ENCODE measurements at places on chromosomes 16 and 17.

- DNase-seq = no peak
Measured at GRCh38 chr17:62093188-62094155, 28.4 kb upstream of the MED13 start.

- no peak for DNase-seq
Measured at GRCh38 chr16:12767897-12768296, 35.8 kb downstream of the CPPED1 start.

DNA sequence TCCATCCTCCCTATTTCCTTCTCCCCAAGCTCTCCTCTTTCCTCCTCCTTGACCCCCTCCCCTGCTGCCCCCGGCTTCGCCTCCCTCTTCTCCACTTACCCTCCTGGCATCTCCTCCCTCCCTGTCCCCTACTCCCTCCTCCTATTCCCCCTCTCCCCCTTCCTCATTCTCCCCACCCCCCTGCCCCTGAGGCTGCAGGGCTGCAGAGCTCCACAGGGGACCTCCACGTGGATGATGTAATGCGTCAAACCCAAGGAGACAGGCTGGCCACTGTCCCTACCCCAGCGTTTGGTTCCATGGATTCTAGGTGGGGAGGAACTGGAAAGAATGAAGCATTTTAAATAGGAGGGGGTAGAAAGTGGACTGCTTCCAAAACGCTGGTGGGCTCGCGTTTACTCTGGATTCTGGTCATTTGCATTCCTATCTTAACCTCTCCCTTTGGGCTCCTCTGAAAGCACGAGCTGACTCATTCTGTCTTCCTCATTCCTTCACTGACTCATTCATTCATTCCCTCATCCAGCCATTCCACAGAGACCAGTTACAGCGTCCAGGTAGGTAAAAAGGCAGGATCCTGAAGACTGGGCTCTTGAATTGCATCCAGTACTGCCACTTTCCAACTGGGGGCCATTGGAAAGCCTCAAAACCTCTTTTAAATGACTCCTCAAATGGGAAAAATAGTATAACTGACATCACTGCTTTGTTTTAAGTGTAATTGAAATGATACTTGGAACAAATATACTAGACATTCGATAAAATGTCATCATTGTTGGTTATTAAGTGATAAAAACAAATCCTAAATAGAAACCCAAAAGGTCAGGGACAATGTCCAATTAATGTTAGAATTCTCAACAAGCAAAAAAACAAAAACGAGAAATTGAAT lies 943 bp upstream of the COTL1 start:
- DNase-seq = no peak

- DNase-seq = no peak
Measured at GRCh38 chr17:77611791-77612502, 346.6 kb upstream of the TNRC6C start.

DNA sequence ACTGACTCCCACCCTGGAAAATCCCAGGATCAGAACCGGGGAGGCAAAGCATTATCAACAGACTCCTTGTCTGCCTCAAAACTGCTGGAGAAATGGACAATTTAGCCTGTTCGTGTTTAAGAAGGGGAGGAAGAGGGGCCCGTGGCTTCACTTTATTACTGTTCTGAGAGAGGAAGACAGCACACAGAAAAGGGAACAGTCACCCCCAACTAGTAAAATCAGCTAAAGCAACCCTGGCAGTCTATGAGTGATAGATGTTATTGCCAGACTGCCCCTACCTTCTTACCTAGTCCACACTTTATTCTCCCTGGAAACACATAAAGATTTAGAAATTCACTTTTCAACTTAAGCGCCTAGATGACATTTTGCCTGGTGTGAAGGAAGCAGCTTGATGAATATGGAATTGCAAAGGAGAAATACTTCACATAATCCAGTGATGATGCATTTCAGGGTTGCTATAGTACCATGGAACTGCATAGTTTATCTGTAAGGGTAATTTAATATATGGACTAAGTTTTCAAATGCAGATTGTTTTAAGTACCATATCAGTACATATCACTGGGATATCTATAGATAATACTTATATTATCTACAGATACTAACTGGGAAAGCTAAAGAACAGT lies 36.9 kb upstream of the TRAP1 start:
- DNase-seq = no peak

- no peak for DNase-seq
Measured at GRCh38 chr16:75379911-75380847, 53.1 kb downstream of the CFDP1 start.

- DNase-seq = no peak
Measured at GRCh38 chr17:50129728-50130558, at the start of gene SAMD14. SAMD14 (minus strand) TSS chr17:50130160; CDS start chr17:50124959, 5,201 bp downstream.

GRCh38 chr17:75704963-75705875 lies 16.0 kb upstream of the ITGB4 start:
- no peak for DNase-seq

GRCh38 chr17:30586818-30587595 lies 109.8 kb downstream of the GOSR1 start:
- no peak for DNase-seq

DNA sequence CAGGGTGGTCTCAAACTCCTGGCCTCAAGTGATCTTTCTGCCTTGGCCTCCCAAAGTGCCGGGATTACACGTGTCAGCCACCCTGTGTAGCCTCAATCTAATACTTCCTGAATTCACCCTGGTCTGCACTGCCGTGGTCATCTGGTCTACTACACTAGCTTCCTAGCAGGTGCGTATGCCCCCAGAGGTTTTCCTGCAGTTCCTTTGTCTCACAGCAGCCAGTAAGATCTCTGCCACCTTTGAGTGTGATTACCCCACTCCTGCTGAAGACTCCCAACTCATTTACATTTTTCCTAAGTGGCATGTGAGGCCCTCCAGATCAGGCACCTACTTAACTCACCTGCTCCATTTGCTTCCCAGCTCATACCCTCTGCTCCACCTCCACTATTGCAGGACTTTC lies 5.1 kb upstream of the DDX19A start:
- no peak for DNase-seq

- no peak for DNase-seq
Measured at GRCh38 chr17:7184091-7184488, 4.9 kb upstream of the ASGR1 start.

GRCh38 chr17:67171560-67171959 lies 73.4 kb downstream of the HELZ start:
- no peak for DNase-seq

DNA sequence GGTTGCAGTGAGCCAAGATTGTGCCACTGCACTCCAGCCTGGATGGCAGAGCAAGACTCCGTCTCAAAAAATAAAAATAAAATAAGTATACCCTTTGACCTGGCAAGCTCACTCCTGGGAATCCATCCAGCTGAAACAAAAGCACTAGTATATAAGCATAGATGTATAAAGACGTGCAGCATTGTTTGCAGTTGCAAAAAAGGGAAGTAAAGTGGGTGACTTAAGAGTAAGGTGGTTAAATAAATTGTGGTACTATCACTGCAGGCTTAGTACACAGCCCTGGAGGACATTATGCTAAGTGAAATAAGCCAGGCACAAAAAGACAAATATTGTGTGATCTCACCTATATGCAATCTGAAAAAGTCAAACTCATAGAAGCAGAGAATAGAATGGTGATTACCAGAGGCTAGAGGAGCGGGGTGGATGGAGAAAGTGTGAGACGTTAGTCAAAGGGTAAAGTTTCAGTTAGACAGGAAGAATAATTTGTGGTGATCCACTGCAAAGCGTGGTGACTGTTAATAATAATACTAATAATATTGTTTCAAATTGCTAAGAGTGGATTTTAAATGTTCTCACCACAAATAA lies 113.0 kb downstream of the MYO1D start:
- DNase-seq = no peak

- DNase-seq = no peak
Measured at GRCh38 chr16:66207883-66208265, 158.6 kb upstream of the CDH5 start.

- no peak for DNase-seq
Measured at GRCh38 chr16:15810411-15810810, 46.4 kb downstream of the MYH11 start.

- no peak for DNase-seq
Measured at GRCh38 chr17:55246583-55246982, 18.2 kb upstream of the HLF start.

GRCh38 chr16:81190667-81191066 lies 47.8 kb upstream of the BCO1 start:
- DNase-seq = no peak

DNA sequence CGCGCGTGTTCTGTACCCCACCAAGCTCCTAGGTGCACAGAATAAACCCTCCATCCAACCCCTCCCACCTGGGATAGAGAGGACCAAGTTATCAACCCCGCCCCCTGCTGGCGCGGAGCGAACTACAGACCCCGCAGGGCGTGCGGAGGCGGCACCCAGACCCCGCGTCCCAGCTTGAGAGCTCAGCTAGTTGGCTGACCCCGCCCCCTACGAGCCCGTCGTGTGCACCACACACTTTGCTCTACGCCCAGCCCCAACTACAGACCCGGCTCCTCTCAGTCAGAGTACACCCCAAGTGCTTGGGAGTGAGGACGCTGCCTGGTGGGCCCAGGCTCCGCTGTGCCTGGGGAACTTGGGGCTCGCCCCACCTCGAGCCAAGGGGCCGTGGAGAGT lies 1.5 kb downstream of the GRIN2A start:
- DNase-seq = no peak

GRCh38 chr16:8853611-8854010 lies 15.2 kb downstream of the CARHSP1 start:
- DNase-seq = no peak

GRCh38 chr17:69712801-69713311 lies 298.4 kb downstream of the MAP2K6 start:
- no peak for DNase-seq

DNA sequence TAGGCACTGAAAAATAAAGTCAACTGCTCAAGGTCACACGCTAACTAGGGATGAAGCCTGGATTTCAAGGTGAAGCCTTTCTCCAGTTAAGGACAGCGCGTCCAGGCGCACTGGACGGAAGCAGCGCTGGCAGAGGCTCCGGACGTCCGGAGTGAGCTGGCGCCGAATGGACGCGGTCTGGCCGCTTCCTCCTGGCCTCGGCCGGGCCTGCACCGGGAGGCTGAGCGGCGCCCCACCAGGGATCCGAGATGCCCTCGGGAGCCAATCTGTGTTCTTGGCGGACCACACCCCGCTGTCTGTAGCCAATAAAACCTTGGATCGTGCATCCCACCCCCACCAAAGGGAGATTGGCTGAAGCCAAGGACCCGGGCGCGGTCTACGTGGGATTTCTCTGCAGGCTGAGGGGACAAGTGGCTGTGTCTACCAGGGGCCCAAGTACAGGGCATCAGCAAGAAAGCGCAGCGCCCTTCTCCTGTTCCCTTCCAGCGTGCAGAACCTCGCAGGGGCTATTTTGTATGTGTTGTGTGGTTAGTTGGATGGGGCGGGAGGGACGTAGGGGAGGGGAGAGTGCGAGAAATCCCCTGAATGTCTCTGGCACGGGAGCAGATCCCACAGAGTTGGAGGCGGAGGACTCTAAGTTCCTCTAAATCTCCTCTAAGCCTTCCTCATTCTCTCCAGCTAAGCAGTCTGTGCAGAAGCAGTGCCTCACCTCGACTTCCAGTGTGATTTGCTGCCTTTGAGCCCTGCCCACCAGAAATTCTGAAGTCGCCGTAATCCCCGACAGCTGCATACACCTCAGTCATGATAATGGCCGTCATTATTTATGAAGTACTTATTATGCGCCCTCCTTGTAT lies 2.5 kb upstream of the AKAP10 start:
- no peak for DNase-seq

DNA sequence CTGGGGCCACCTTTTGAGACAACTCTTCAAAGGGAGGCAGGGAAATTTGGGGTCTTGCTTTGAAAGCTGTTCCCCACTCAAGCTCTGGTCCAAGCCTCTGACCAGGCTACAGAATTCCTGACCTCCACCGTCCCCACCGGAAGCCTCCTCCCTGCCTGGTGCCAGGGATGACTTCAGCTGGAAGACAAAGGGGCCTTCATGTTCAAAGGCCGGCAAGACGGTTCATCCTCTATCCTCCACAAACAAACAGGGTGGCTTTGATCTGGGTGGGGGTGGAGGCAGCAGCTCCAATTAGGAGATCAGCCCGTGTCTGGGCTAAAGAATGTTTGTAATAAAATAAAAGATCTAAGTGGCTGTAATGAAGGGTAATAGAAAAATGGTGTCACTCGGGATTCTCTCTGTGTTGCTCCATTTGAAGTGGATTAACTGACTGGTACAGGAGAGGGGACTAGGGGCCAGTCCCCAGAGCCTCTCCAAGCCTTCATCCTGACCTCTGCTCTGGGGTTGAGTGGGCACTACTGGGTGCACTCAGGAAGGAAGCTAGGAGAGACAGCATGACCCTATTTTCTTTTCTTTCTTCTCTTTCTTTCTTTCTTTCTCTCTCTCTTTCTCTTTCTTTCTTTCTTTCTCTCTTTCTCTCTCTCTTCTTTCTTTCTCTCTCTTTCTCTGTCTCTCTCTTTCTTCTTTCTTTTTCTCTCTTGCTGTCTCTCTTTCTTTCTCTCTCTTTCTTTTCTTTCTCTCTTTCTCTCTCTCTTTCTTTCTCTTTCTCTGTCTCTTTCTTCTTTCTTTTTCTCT lies 27.5 kb upstream of the NKD1 start:
- no peak for DNase-seq

DNA sequence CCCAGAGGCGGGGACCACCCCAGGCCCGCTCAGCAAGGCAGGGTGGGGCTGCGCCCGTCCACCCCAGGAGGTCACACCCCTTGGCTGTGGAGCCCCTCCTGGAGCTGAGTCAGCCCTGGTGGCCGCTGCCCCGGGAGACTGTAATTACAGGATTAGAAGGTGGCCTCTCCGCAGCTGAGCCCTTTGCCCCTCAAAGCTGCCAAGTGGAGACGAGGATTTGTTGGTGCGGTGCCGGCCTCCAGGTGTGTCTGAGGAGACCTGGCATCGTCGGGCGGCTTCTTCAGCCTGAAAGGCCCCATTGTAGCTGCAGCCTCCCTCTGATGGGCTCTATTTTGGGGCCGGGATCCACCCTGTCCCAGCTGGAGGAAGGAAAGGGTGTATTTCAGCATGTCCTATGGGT lies 22.7 kb upstream of the SPNS2 start:
- DNase-seq = no peak

- DNase-seq = no peak
Measured at GRCh38 chr16:75385507-75386152, 47.7 kb downstream of the CFDP1 start.

- no peak for DNase-seq
Measured at GRCh38 chr17:40352237-40352778, 12.2 kb downstream of the GJD3 start.

- DNase-seq = no peak
Measured at GRCh38 chr16:85465328-85466303, 147.5 kb upstream of the GSE1 start.

- DNase-seq = no peak
Measured at GRCh38 chr17:29125651-29126050, 54.5 kb downstream of the MYO18A start.

GRCh38 chr17:27649929-27650328 lies 18.9 kb downstream of the LGALS9 start:
- DNase-seq = no peak

GRCh38 chr16:20899477-20900298 lies 470 bp downstream of the DCUN1D3 start:
- no peak for DNase-seq

DNA sequence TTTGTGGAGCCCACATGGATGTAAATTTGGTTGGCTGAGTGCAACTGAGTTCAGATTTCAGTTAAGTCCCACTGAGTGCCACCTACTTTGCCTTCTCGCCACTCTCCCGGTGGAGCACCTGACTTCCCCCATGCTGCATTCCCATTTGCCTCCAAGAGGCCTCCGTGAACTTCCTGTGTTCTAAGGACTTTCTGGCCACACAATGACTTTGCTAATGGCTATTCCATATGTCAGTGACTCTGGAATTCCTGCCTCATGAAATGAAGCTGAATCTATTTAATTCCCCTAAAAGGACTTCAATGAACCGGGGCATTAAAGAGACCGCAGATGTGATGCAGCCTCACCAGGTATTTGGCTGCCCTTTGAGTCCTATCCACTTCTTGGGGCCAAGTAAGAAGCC lies 29.9 kb downstream of the ABCC12 start:
- DNase-seq = no peak
